ENCODE measurements at places on chromosomes 1 and 21.

DNA sequence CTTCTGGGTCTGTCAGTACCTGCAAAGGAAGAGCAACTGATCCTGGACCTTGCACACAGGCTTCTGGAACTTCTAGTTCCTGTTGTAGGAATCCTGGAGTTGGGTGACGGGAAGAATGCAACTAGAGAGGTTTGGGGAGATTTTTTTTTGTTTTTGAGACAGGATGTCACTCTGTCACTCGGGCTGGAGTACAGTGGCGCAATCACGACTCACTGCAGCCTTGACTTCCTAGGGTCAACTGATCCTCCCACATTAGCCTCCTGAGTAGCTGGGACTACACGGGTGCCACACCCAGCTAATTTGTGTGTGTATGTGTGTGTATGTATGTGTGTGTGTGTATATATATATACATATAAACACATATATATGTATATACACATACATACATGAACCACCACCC, 18.8 kb downstream of the ENTREP3 start:
- no peak for DNase-seq

GRCh38 chr1:148162363-148162762, 10.3 kb upstream of the NBPF11 start:
- DNase-seq: no peak

GRCh38 chr1:165842671-165843129, 15.3 kb downstream of the UCK2 start:
- DNase-seq: peak; percentile 27

GRCh38 chr1:46176211-46176865, at the start of gene P3R3URF:
Gene P3R3URF, minus strand, starts transcription at chr1:46176488. Its CDS starts 17 bp downstream, at chr1:46176471.
- no peak for DNase-seq

DNA sequence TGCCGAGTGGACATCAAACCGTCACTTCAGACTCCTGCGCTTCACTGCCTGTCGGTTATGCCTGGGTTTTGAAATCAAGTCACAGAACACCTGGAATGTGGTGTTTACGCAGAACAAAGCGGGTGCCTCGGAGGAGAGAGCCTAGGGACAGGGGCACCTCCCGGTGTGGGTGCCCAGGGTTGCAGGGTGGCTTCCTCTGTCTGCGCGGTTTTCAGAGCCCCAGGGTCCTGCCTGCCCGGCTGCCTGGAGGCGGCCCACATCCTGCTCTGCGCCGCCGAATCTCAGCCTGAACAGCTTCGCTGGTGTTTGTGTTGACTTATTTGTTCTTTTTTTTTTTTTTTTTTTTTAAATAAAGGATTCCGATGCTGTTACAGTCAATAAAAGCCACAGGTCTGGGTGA, 113.5 kb upstream of the COL6A1 start:
- DNase-seq: no peak

DNA sequence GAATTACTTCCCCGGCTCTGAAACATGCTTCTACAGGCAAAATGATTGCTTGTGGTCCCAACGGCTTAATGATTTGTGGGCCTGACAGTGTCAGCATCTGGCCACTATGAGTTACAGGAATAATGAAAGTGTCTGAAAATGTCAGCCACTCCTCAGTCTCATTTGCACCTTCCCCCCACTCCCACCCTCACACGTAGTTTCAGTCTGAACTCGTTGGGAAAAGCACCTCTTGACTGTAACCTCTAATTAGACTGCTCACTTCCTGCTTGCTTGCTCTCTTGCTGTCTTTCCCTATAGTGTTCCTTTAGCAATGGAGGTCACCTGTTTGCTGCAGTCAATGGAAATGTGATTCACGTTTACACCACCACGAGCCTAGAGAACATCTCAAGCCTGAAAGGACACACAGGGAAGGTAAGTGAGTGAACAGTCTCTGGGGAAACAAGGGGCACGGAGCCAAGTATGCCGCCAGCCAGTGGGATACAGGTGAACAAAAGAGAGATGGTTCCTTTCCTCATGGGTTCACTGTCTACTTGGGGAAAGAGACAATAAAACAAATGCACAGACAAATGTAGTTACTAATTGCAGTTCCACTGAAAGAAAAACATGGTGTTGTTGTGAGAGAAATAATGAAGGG, 27.1 kb downstream of the CFAP57 start:
- no peak for DNase-seq

DNA sequence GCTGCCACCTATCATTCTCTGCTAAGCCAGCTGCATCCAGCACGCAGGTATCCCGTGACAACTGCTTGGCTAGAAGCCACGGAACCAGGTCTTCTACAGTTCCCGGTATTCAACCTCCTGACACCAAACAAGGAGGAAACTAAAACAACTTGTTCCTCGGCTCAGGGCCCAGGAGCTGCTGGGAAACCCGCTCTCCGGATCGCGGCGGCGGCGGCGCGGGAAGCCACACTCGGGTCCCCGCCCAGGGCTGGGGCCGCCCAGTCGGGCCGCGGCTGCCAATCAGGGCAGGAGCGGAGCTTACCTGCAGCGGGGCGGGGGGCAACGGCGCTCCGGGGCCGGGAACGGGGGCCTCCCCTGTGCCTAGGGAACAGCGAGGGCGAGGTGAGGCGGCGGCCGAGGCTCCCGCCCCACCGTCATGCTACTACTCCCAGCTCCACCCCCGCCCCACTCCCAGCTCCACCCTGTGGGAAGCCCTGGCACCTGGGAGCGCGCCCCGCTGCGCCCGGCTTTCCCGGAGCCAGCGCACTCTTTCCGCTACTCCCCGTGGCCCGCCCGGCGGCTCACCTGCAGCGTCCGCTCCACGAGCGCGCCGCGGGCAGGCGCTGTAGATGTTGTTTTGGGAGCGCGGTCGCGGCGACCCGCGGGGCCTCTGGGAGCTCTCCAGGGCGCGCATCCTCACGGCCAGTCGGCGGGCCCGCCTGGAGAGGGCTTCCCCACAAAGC, 12.1 kb downstream of the IL24 start:
- DNase-seq: peak; percentile 65

GRCh38 chr1:29931477-29932175, 695.3 kb downstream of the PTPRU start:
- no peak for DNase-seq

DNA sequence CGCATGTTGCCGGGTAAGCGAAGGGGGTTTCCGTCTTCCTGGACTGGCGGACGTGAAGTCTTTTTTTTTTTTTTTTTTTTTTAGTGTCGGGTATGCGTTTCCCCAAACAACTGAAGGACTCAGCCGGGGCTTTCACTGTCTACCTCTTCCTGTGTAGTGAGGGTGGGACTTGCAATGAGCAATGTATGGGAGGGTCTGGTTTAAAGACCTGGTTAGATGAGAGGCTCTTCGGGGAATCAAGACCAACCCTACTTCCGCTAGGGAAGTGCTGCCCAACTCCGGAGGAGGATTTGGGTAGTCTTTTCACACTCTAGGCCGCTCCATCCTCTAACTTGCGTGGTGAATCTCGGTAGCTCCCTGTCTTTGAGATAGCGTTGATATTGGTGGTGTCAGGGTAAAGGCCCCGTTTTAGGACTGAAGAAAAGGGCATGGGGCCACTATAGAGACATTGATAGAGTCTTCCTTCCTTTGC, 754 bp downstream of the PRRC2C start:
- peak; percentile 70 for DNase-seq

- no peak for DNase-seq
Measured at GRCh38 chr1:211748810-211749209, 73.4 kb upstream of the NEK2 start.

DNA sequence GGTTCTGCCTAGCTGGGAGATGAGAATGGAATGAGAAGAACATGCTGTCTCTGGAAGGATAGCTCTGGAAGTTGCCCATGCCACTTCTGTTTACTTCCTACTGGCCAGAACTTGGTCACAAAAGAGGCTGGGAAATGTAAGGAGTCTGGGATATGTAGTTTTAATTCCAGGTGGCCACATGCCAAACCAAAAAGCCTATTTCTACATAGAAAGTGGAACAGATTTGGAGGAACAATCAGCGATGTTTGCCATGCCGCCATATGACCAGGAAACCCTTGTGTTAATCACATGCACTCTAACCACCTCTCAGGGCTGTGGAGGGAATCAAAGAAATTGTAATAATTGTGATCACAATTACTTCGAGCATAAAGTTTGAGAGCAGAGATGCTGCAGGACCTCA, 10.0 kb upstream of the OLIG2 start:
- no peak for DNase-seq

GRCh38 chr1:50542362-50542761, 119.1 kb upstream of the DMRTA2 start:
- DNase-seq: no peak

Measured in stimulated activated CD4-positive, alpha-beta T cell treated with anti-CD3 and anti-CD28 coated beads, Interleukin-15, amount 100 ng/mL, for 24 hours (primary cell).